NCI-H524 (cell line): ENCODE measurements at places on chromosomes 5 and 9.

DNA sequence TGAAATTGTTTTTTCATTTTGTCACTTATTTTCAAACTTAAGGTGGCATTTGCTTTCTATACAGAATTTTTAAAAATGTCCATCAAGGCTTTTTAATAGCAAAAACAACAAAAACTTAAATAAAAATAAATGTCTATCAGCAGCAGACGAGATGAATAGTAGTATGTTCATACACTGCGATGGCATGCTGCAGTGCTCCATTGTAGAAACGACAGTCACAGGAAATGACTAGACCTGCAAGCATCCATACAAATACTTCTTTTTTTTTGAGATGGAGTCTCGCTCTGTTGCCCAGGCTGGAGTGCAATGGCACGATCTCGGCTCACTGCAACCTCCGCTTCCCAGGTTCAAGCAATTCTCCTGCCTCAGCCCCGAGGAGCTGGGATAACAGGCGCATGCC is 41.4 kb downstream of the COL23A1 start:
- no peak for DNase-seq

- DNase-seq = no peak
Observed at GRCh38 chr5:174735498-174736330, 11.3 kb downstream of the MSX2 start.

GRCh38 chr5:151086905-151087360 is 6.1 kb upstream of the TNIP1 start:
- DNase-seq = no peak

- DNase-seq = no peak
Observed at GRCh38 chr5:34496260-34496691, 159.9 kb upstream of the RAI14 start.

- peak; percentile 64 for DNase-seq
Observed at GRCh38 chr5:163089926-163090325, 347.5 kb upstream of the CCNG1 start.

DNA sequence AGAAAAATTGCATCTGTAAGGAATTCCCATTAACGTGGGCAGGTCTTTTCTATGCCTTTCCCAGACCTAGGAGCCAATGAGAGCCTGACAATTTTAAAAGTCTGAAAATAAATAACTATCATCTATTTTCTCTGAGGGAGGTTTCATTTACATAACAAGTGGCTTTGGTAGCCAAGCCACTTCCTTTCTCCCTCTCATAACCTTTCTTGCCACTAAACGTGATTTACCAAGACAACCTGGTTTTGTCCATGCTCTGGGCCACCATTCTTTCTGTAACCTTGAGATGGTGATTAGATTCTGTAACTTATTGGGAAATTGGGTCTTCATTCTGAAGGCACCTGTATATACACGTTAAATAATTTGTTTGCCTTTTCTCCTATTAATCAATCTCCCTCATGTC is 1046.9 kb downstream of the CDH12 start:
- DNase-seq = no peak

DNA sequence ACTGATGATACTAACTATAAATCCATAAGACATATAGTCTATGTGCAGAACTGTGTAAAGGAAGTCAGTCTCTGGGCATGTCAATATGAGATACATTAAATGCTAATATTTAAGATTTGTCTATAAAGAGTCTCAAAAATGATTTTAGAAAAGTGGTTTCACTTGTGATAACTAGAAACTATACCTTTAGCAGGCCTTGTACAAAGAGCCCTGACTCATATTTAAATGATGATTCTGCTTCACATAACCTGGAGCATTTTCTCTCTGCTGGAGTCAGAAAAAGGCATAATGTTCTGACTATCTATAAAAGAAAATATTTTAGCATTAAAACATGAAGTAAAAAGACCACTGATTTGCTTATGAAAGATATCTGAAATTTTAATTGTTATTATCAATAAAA is 15.0 kb downstream of the C9orf72 start:
- no peak for DNase-seq

DNA sequence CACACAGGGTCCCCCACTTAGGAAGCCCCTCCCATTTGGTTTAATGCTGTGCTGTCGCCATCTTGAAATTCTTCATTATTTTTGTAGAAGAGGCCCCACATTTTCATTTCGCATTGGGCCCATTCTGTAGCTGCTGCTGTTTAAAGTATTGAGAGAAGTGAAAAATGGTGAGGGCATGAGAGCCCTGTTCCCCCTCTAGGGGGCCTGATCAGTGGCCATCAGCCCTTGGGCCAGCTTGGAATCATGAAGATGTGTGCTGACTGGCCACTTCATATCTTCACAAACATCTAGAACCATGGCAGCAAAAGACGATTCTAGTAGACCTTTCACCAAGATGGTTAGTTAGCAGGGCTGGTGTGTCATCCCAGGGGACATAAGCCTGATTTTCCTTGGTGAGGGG is 3.3 kb downstream of the TMEM268 start:
- DNase-seq = no peak

DNA sequence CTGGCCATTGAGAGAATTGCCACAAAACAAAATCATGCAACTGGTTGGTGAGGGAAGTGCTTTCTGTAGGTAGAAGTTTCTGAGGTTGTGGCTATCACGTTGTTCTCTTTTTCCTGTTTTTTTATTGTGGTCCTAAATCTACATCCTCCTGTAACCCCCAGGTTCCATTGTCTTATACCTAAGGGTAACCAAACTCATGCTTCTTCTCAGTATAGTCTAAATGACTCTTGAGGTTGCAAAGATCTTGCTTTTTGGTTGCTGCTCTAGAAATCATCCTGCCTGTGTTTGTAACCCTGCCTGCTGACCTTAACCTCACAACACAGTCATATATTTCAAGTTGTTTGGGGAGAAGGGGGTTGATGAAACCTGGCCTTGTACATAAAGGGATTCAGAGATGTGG is 273.1 kb downstream of the CD180 start:
- no peak for DNase-seq

DNA sequence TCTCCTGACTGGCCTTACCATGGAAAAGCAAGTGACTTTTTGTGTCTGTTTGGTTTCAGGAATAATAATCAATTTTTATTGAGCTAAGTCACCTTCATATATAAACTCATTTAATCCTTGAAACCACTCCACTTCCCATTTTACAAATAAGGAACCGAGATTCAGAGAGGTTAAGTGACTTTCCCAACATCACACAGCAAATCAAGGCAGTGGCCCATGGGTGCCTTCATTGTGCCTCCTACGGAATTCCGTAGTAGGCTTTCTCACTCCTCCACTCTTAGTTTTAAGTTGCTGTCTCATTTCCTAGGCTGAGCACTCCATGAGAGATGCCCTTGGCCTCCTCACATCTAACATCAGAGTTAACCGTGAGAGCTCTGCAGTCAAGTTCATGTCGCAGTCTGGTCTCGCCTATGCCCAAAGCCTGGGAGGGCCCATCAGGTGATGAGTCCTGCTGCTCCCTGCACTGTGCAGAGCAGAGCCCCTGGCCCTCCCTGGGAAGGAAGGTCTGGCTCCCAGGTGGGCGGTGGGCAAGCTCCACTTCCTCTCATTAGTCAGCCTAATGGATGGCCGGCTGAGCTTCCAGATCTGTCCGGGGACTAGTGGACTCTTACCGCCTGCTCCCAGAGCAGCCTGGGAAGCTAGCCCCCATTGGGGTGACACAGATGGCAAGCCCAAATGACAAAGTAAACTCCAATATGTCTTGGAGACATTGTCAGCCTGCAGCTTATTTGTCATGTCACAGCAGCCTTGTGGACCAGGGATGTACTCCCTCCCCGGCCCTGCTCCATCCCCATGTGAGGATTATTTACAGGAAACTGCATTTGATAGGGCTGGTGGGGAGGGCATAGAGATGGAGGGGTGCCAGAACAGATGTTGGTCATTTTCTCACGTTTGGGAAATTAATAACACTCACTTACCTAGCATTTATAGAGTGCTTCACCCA is 123.4 kb downstream of the MVB12B start:
- peak; percentile 92 for DNase-seq

DNA sequence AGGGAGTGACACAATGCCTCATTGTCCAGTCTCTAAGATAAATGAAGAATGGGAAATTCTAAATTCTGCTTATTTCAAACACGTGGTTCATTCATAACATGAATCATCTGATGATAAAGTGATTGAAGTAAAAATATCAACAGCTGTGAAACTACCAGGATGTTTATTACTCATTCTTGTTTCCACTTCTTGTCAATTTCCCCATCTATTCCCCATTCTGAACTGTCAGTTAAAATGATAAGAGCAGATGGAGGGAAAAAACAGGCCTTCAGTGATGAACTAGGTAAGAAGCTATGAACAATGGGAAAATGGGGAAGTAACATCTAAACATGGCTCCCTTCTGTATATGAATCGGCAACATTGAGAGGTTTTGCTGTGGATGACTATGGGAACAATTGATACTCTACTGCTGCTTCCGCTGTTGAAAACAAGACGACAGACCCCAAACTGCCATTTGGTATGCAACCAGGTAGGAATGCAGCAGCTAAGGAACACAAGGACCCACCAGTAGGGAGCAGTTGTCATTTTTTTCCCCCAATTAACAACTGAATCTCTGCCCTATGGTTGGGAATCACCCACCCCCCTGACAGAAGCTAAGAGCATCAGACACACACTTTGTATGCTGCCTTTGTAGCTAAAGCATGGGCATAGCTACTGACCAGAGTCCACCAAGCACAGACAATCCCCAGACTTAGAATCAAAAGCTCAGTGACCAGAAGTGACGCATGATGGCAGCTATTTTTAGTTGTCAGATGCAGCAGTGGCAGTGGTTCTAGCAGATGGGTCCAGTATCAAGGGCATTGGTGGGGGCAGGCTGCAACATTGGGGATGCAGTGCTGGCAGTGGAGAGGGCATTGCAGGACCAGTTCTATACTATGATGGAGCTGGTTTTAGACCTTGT is 52.9 kb upstream of the ZNF366 start:
- no peak for DNase-seq
